SK-N-SH (cell line): ENCODE measurements at places on chromosomes 3 and 15.

GRCh38 chr3:9253327-9253726 is 3.9 kb upstream of the SRGAP3 start:
- H3K4me1 ChIP-seq = peaks cover 12% of the 10 kb centered on the region
- H3K36me3 ChIP-seq = no peaks in the 10 kb centered on the region
- no peak for DNase-seq
- peaks cover 5% of the 10 kb centered on the region; the same call in 1 of the 2 replicates for H3K27me3 ChIP-seq
- no peak overlapping the region for H3K4me3 ChIP-seq
- H3K27ac ChIP-seq = no peak overlapping the region

DNA sequence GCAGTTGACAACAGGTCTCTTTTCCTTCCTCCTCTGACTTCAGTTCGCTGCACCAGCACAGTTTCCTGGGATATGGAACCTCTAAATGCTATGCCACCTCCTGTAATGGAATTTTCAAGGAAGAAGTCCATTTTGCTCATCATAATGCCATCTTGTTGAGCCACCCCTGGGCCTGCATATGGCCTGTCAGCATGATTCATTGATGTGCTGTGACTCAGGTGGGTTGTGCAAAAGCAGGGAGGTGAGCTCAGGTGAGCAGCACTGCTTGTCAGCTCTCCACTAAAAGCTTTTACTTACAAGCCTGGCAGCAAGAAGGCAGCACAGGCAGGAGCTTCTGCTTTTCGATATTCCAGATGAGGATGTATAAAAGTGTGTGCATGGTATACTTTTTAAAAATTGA is 247.1 kb upstream of the LMCD1 start:
- H3K27ac ChIP-seq = no peak overlapping the region
- no peak overlapping the region for H3K4me3 ChIP-seq
- no peaks in the 10 kb centered on the region for H3K36me3 ChIP-seq
- DNase-seq = no peak
- H3K4me1 ChIP-seq = peaks cover 2% of the 10 kb centered on the region; the same call in 1 of the 2 replicates

GRCh38 chr3:132267391-132267993 is 49.7 kb upstream of the ACP3 start:
- no peaks in the 10 kb centered on the region for H3K27me3 ChIP-seq
- H3K36me3 ChIP-seq = no peaks in the 10 kb centered on the region
- H3K27ac ChIP-seq = no peak overlapping the region

DNA sequence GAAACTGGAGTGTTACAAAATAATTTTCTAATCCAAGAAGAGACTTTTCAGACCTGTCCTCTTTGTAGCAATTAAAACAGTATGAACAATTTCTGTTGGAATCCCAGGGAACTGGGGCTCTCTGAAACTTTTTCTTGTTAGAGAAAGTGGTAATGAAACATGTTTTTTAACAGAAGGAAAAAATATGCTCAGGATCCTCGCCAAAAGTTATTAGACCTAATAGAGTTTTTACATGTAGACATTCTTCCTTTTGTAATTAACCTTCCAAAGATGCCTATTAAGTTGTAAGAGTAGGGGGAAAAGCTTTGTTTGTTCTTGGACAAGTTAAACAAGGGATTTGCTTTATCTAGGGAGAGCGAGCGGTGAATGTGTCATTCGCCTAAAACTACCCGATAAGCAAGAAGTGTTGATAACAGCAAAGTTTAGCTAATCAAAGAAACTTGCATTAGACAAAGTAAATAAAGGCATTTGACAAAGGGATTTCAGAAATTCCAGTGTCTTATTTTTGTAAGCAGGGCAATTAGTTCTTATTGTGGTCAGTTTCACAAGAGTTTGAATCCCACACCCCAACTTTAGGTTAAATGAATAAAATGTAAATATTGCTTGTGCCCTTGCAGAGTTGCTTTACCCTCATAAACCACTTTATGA is 2.3 kb downstream of the RARB start:
- peak overlapping the region; percentile 97 for H3K27ac ChIP-seq
- no peaks in the 10 kb centered on the region for H3K27me3 ChIP-seq
- H3K36me3 ChIP-seq = no peaks in the 10 kb centered on the region
- H3K4me3 ChIP-seq = peak overlapping the region; percentile 70
- H3K4me1 ChIP-seq = 0 out of 2 replicates have a peak, but pooled peaks cover 28% of the 10 kb centered on the region

GRCh38 chr15:88401251-88401995 is 65.8 kb downstream of the MRPL46 start:
- no peaks in the 10 kb centered on the region for H3K27me3 ChIP-seq
- DNase-seq = no peak
- no peak overlapping the region for H3K4me3 ChIP-seq
- H3K4me1 ChIP-seq = no peaks in the 10 kb centered on the region; the same call in 1 of the 2 replicates
- no peak overlapping the region for H3K27ac ChIP-seq
- H3K36me3 ChIP-seq = no peaks in the 10 kb centered on the region

- H3K4me1 ChIP-seq = no peaks in the 10 kb centered on the region; the same call in 1 of the 2 replicates
- H3K4me3 ChIP-seq = no peak overlapping the region
- H3K27me3 ChIP-seq = no peaks in the 10 kb centered on the region
- DNase-seq = no peak
- H3K36me3 ChIP-seq = no peaks in the 10 kb centered on the region
Measured at GRCh38 chr3:133849346-133849745, 43.7 kb downstream of the SRPRB start.

GRCh38 chr15:55928955-55929354 is 64.5 kb downstream of the NEDD4 start:
- no peak overlapping the region for H3K4me3 ChIP-seq
- no peak overlapping the region for H3K27ac ChIP-seq
- no peaks in the 10 kb centered on the region for H3K4me1 ChIP-seq
- H3K27me3 ChIP-seq = no peaks in the 10 kb centered on the region

DNA sequence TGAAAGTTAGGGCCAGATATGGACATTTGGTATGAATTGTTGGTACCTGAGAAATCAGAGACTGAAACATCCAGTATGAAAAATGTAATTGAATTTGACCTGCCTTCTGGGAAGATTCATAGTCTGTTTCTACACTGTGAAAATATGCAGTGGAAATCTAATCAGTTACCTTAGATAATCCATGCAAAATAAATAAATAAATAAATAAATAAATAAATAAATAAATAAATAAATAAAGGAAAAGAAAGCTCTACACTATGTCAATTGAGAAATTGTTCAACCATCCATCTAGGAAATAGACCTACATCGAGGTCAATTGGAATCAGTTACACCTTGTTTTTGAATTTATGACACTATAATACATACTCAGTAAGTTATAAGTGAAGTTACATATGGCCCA is 252.3 kb downstream of the VGLL3 start:
- DNase-seq = no peak
- no peaks in the 10 kb centered on the region; the same call in 1 of the 2 replicates for H3K27me3 ChIP-seq
- no peaks in the 10 kb centered on the region for H3K36me3 ChIP-seq

DNA sequence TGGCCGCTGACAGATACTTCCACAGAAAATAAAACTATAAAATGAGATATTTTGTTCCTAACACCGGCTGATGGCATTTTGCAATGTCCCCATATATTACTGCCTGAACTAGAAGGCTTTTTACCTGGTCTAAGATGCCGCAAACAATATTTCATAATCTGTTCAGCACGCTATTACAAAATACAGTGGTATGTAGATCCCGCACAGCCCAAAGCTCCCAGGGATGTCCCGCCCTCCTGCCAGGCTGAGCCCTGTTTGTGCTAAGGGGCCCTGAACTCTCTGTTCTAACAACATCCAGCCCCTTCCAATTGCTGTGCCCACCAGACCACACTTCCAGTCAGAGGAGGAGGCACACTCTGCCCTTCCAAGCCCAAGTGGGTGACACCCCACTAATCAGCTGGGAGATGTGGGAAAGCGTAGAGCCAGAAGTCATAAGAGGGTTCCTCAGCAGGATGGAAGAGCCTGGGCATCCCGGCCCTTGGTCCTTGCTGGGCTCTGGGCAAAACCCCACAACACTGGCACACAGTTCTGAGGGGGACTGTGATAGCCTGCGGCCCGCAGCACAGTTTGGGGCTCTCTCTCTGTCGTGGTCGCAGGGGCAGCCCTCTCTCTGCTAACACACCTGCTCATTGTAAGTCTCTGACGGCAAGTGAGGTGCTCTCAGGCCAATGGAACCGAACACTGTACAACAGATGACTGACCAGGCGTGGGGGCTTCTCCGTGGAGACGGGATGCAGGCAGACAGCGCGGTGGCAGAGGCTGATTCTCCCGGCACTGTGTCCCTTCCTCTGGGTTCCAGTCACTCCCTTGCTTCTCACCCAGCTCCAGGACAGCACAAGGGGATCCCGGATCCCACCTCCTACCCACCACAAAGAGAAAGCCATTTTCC is 55.2 kb downstream of the PCSK6 start:
- no peak for DNase-seq
- H3K27ac ChIP-seq = no peak overlapping the region
- H3K4me3 ChIP-seq = no peak overlapping the region

DNA sequence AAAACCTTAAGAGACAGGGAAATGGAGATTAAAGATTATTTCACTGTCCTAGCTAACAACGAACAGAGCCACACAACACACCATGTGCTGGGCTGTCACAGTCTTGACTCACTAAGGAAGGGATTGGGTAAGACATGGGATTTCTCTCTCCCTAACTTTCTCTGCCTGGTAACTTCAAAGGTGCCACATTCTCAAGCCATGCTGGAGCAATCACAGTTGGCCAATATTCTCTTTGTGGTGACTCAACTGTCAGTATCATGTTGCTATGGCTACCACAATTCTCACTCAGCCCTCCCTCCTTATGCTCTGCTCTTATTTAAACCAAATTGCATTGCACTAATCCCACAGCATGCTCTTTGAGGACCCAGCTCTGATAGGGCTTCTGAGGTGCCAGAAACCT is 74.0 kb downstream of the OXNAD1 start:
- no peaks in the 10 kb centered on the region for H3K27me3 ChIP-seq
- H3K36me3 ChIP-seq = peaks cover 5% of the 10 kb centered on the region
- peaks cover 20% of the 10 kb centered on the region for H3K4me1 ChIP-seq
- H3K27ac ChIP-seq = peak overlapping the region; percentile 47; the same call in 1 of the 2 replicates
- no peak overlapping the region for H3K4me3 ChIP-seq
- no peak for DNase-seq

DNA sequence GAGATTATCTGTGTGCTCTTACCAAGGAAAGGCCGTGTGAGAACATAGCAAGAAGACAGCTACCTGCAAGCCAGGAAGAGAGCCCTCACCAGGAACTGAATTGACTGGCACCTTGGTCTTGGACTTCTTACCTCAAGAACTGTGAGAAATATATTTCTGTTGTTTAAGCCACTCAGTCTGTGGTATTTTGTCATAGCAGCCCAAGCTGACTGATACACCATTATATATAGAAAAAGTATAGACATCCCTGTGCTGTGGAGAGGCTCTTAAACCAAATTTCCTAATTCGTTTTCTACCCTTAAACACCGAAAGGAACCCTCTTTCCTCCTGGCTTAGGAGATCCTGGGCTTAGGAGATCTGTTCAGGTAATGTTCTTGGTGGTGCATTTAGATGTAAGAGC is 44.8 kb downstream of the CGNL1 start:
- H3K4me1 ChIP-seq = no peaks in the 10 kb centered on the region
- H3K27ac ChIP-seq = no peak overlapping the region
- H3K36me3 ChIP-seq = no peaks in the 10 kb centered on the region
- no peaks in the 10 kb centered on the region for H3K27me3 ChIP-seq

DNA sequence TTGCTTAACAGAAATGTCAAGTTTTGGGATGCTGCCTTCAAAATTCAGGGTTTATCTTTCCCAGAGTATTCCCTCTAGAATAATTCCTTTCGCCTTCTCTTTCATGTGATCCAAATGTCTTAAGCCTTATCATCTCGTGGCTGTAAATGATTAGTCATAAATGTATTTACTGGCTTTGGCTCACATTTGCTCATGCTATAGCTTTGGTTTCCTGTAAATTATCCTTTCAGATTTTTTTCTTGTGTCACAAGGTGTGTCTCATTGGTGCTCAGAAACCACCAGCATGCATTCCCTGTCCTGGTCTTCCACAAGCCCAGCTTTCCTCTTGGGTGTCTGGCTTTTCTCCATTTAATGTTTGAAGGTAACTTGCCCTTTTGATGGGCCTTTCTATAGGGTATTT is 692.7 kb upstream of the ALCAM start:
- no peak overlapping the region for H3K27ac ChIP-seq
- no peaks in the 10 kb centered on the region for H3K36me3 ChIP-seq
- no peaks in the 10 kb centered on the region for H3K4me1 ChIP-seq
- H3K4me3 ChIP-seq = no peak overlapping the region

- H3K4me1 ChIP-seq = no peaks in the 10 kb centered on the region
- no peak for DNase-seq
- H3K36me3 ChIP-seq = no peaks in the 10 kb centered on the region
- H3K4me3 ChIP-seq = no peak overlapping the region
- no peaks in the 10 kb centered on the region for H3K27me3 ChIP-seq
Measured at GRCh38 chr3:174335910-174336309, 523.2 kb upstream of the NAALADL2 start.

GRCh38 chr3:52820736-52821135 is 9.7 kb downstream of the ITIH4 start:
- H3K4me3 ChIP-seq = no peak overlapping the region
- no peaks in the 10 kb centered on the region for H3K36me3 ChIP-seq

DNA sequence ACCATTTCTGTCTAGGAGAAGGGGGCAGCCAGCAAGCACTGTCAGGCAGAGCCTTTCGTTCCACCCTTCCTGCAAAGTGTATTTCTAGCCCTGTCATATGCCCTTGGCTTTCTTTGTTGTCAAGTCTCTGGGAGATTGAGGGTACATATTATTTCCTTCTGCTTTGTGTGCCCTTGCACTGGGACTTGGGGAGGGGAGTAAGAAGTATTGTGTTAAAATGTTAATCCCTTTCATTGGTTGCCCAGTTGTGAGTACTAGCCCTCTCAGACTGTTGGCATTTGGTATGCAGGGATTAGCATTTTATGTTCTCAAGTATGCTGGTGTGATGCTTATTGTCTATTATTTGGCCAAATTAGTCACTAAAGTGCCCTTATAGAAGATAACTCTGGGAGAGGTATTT is 63.9 kb downstream of the RBM6 start:
- no peak overlapping the region for H3K27ac ChIP-seq
- H3K4me3 ChIP-seq = no peak overlapping the region
- peaks cover 12% of the 10 kb centered on the region for H3K36me3 ChIP-seq
- no peaks in the 10 kb centered on the region for H3K27me3 ChIP-seq
- H3K4me1 ChIP-seq = no peaks in the 10 kb centered on the region

DNA sequence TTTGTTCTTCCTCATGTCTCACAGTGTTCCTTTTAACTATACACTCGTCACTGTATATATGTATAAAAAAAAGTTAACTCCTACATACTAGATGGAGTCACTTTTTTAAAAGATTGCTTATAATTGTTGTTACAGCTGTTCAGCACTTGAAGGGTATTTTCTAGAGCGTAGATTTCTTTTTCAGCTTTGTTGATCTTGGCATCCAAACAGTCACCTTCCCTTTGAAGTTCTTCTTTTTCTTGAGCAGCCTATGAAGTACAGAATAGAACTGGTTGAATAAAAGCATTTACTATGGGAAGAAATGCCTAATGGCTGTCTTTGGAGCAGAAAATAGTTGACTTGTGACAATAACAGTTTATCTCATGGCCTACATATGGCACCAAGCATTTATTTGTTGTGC is 17.8 kb downstream of the TTC14 start:
- no peak for DNase-seq
- H3K4me3 ChIP-seq = no peak overlapping the region
- H3K27ac ChIP-seq = no peak overlapping the region
- no peaks in the 10 kb centered on the region for H3K27me3 ChIP-seq

- DNase-seq = no peak
- no peak overlapping the region for H3K4me3 ChIP-seq
- no peaks in the 10 kb centered on the region for H3K27me3 ChIP-seq
Measured at GRCh38 chr3:129655291-129655700, 48.8 kb upstream of the PLXND1 start.

- peaks cover 60% of the 10 kb centered on the region for H3K36me3 ChIP-seq
- no peaks in the 10 kb centered on the region for H3K27me3 ChIP-seq
- peak overlapping the region; percentile 60 for H3K27ac ChIP-seq
- no peak overlapping the region for H3K4me3 ChIP-seq
Measured at GRCh38 chr15:72248514-72248913, 17.5 kb upstream of the PKM start.
